ENCODE measurements at places on chromosomes 3 and 15.

DNA sequence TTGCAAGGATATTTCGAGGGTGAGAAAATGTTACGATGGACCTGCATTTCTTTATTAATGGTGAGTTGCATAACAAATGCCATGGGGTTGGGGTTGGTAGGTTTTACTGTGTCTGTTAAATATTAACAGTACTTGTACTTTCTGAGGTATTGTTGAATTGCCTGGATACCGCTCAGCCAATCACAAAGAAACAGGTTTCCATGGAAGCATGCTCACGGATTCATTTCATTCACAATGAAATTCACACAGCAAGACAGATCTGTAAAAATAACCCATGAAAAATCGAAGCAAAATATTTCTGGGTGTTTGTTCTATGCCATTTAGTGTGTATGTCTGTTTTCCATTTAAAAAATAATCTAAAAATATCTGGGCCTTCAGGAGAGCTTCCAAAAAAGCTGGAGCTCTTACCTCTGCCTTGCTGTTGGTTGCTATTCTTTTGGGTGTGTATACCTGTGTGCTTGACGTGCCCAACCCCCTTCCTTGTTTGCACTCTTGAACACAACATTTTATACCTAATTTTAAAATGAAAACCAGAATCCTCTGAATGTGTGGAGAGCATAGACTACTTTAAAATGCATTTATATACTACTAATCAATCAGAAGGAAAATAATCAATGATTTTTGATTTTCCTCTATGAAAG, 479.8 kb upstream of the TBL1XR1 start:
- DNase-seq, result no peak

- no peak for DNase-seq
Observed at GRCh38 chr3:117706756-117707155, 997.2 kb downstream of the TUSC7 start.

- no peak for DNase-seq
Observed at GRCh38 chr15:98713585-98714001, 65.3 kb downstream of the IGF1R start.

DNA sequence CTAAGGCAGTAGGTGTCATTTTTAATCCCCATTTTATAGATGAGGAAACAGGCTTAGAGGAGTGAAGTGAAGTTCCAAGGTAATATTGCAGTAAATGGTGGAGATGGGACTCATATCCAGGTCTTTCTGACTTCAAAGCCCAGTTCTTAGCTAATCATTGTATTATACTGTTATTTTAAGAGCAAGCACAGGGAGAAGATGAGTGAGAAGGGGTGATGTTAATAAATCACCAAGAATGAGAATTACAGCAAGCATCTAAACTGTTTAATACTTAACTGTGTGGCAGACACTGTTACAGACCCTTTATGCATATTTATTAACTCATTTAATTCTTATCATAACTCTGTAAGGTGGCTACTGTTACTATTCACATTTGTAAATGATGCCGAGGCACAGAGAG, 61.2 kb downstream of the VPS8 start:
- no peak for DNase-seq

DNA sequence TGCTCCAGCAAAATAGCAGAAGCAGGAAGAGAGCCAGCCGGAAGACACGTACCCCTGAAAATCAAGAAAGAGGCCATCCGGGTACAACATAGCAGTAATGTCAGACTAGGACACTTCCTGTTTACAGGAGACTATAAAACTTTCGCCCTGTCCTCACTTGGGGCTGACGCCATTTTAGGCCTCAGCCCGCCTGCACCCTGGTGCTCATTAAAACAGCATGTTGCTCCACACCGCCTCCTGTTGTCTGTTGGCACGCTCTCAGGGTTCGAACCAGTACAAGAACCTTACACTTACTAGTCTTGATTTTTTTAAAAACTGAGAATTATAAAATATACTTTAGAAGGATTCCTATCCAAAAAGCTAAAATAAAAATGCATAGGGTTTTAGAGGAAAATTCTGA, 159.8 kb upstream of the NR2E3 start:
- DNase-seq, result no peak

DNA sequence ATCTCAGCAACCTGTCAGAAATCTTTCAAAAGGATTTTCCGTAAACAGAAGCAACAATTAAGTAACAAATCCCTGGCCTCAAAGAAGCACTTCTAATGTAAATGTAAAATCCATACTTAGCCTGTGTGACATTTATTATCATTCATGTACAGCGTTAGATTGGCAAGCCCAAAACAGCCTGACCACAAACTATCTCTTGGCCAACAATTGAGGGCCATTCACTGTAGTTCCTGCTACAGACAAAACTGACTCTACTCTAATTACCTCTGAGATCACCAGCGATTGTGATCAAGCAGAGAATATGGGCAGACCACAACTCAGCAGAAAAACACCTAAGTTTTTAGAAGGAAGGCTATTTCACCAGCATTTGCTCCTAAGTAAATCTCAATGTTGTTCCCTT, 9.2 kb downstream of the SHQ1 start:
- DNase-seq, result no peak

- no peak for DNase-seq
Observed at GRCh38 chr15:27782125-27782524, 317.0 kb downstream of the OCA2 start.

DNA sequence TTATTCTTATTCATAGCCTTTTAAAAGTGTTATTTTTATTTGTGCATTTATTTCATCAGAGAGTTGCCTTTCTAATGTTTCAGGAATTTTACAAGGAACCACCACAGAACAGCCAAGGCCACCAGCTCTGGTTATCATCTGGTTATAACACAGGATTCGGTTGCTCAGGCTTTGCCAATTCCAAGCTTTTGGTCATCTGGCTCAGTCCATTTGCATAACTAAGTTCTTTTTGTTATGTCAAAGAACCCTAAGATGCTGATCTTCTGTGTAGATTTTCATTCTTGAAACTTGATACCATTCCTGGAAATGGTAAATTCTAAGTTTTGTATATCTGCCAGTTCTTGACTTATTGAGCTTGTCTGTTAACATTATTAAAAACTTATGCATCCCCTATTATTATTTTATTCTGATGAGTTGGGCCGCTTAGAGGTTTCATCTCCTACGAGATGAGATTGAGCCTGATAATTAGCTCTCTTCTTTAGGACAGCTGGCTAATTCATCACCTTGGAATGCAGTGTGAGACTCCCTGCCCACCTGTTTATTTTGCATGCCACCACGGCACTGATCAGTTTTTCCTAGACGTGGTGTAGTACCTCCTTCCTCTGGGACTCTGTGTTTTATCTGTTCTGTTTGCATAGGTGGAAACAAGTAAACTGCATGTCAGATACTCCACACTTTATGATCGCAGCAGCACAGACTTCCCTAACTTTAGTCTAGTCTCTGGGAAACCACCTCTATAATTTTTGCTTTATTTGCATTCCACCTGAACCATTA, 264.8 kb downstream of the SLCO3A1 start:
- DNase-seq, result no peak

GRCh38 chr3:179956416-179956830, 80.3 kb downstream of the PEX5L start:
- DNase-seq, result no peak

DNA sequence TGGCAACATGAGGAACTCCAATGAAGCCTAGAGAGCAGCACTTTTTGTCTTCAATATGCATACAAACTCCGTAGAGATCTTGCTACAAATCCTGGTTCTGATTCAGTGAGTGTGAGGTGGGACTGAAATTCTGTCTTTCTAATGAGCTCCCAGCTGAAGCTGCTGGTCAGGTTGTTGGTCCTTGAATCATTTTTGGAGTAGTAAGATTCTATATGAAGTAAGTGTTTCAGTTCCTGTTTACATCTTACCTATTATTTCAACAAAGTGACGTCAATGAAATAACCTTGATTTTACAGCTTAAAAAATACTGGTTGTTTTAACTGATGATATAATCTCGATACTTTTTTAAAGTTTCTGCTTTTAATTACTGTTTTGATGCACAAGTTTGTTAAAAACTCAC, 33.9 kb downstream of the SHQ1 start:
- no peak for DNase-seq

GRCh38 chr3:45665101-45665572, 24.1 kb upstream of the SACM1L start:
- no peak for DNase-seq

GRCh38 chr3:195239121-195239520, 31.8 kb downstream of the XXYLT1 start:
- DNase-seq, result no peak

DNA sequence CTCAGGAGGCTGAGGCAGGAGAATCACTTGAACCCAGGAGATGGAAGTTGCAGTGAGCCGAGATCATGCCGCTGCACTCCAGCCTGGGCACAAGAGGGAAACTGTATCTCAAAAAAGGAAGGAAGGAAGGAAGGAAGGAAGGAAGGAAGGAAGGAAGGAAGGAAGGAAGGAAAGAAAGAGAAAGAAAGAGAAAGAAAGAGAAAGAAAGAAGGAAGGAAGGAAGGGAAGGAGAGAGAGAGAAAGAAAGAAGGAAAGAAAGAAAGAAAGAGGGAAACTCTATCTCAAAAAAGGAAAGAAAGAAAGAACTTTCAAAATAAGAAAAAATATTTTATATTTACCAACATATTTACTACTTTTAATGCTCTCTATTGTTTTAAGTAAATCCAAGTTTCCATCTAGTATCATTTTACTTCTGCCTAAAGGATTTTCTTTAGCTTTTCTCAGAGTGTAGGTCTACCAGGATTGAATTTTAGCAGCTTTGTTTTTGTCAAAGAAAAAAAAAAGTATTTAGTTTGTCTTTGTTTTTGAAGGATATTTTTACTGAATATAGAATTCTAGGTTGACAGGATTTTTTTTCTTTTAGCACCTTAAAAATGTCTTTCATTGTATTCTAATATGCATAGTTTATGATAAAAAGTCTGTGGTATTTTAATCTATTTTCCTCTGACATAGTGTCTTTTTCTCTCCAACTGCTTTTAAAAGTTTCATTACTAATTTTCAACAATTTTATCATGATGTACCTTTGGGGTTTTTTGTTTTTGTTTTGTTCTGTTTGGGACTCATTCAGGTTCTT, 47.2 kb upstream of the CORO2B start:
- DNase-seq, result no peak

GRCh38 chr3:89098964-89099585, 8.3 kb upstream of the EPHA3 start:
- peak; percentile 8 for DNase-seq

DNA sequence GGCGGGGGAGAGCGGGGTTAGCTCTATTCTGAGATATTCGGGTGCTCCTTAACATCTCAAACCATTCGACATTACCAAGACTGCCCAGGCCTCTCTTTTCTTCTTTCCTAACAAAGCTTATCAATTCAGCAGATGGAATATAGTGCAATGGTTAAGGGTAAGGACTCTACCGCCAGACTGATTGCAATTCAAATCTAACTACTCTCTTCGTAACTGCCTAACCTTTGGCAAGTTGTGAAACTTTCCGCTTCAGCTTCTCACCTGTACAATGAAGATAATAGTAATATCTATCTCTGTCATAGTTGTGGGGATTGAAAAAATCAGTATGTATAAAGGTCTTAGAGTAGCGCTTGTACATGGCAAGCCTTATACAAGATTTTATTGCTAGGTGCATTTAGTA, 972 bp downstream of the UBA5 start:
- DNase-seq, result no peak

GRCh38 chr15:45386974-45387373, 8.6 kb upstream of the GATM start:
- no peak for DNase-seq

- DNase-seq, result no peak
Observed at GRCh38 chr15:90881978-90882721, 2.2 kb upstream of the FES start.

DNA sequence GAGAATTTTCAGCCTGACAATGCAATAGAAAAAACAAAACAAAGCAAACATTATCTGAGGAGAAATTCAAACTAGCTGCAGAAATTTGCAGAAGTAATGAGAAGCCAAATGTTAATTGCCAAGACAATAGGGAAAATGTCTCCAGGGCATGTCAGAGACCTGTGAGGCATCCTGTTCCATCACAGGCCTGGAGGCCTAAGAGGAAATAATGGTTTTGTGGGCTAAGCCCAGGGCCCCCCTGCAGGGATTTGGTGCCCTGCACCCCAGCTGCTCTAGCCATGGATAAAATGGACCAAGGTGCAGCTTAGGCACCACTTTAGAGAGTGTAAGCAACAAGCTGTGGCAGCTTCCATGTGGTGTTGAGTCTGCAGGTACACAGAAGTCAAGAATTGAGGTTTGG, 401.2 kb upstream of the NECTIN3 start:
- no peak for DNase-seq

DNA sequence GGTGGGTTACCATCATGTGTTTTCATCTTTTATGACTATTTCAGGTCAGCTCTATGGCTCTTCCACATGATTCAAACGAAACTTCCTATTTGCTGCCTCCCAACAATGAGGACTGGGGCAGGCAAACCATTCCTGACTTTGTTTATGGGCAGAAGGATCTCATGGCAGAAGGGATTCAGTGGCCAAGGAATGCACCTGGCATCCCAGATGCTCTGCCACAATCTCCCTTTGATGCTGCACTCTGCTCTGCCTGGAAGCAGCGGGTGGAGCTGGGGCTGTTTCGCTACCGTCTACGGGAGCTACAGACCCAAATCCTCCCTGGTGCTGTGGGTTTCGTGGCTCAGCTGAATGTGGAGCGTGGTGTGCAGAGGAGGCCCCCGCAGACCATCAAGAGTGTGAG, 6.8 kb downstream of the GDPGP1 start:
- no peak for DNase-seq

GRCh38 chr3:71466483-71466882, 117.0 kb downstream of the FOXP1 start:
- no peak for DNase-seq

DNA sequence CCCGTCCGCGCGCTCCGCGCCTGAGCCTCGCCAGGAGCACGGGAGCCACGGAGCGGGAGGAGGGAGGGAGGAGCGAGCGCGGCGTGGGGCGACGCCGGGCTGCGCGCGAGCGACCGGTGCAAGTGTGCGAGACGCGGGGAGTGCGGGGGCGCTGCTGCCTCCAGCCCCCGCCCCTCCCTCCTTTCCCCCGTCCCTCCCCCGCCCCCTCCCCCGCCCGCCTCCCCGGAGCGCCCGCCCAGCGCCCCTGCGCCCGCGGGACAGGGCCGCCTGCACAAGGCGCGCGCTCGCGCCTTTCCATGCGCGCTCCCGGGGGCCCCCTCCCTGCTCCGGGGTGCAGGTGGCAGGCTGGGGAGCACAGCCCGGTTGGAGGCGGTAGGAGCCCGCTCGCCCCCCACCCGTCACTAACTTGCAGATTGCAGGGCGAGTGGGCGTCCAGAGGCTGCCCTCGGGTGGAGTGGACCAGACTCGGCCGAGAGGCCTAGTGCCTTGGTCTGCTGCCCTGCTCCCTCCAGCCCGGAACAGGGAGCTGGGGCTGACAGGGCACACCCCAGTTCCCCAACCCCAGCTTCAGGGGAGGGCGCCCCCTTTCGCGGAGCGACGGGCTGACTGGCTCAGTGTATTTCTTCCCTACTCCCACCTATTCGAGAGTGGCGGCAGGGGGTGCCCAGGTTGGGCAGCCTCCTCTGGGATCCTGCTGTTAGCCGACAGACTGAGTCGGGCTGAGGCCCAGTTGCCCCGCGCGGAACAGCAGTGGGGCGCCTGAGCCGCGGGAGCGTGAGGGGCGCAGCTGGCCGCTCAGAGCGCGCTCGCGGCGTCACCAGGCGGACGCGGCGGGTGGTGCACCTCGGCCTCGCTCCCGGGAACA, at the start of gene WNT7A:
Gene WNT7A (minus strand): TSS at position 126 of the 865 bp plus-strand sequence. CDS start 255 bp downstream, outside the sequence.
- DNase-seq, result peak; percentile 46

GRCh38 chr3:20256144-20256543, 70.1 kb upstream of the SGO1 start:
- DNase-seq, result no peak
